NCI-H146 (cell line): ENCODE measurements at places on chromosomes 11 and 22.

DNA sequence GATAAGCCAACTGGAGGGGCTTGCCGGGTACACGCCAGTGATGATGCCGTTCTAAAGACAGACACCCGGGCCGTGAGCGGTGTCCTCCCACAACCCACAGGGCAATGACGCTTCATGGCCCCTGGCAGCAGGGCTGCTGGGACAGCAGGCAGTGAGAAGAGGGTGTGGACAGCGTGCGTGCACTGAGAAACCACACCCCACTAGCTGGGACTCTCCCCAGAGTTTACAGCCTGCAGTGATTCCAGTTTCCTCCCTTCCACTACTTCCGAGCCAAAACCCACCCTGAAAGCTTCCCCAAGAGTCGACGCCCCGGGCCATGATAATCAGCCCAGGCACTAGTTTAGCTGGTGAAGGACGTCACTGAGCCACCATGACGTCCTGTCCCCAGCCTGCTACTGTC, 29.2 kb downstream of the CPT1A start:
- DNase-seq = no peak

DNA sequence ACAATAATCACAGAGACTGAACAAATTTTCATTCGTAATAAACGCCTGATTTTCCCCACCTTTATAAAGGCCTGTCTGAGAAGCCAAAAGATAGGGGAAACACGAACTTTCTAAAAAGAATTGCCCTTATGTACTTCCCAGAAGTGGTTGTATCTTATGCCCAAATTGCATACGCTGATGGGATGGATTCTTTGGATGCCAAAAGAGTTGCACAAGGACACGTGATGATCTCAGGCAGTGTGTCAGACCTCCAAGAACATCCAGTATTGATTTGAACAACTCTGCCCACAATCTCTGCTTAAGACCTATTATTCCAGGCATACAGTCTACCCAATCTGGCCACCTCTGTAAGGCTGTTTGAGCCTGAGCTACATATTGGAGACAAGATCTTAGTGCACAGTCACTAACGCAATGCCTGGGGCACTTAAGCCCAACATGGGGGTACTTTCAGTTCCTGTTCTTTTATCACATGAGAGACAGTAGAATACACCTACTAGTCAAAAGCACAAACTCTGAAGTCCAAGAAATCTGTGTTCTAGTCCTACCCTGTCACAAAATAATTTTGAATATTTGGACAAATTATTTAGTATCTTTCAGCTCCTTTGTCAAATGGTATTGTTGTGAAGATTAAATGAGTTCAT, 38.9 kb downstream of the OR10A6 start:
- DNase-seq = no peak

DNA sequence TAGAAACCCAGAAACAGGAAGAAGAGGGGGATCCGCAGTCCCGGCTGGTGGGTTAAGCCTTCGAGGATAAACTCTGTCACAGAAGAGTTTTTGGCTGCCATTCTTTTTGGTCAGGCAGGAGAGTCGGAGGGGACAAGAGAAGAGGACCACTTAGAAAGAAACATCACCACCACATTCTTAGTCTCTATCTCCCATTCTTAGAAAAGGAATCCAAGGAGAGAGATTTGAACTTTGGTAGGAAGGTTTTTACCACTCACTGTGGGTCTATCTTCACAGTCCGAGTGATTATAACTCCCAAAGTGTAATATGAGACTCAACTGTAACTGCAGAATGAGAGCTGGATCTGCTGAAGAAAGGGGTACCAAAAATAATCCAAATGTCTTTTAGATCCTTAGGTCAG, at the start of gene OR8B12:
OR8B12 (minus strand) TSS at position 101 of the 400 bp plus-strand sequence; CDS start at position 101, 0 bp downstream.
- no peak for DNase-seq

DNA sequence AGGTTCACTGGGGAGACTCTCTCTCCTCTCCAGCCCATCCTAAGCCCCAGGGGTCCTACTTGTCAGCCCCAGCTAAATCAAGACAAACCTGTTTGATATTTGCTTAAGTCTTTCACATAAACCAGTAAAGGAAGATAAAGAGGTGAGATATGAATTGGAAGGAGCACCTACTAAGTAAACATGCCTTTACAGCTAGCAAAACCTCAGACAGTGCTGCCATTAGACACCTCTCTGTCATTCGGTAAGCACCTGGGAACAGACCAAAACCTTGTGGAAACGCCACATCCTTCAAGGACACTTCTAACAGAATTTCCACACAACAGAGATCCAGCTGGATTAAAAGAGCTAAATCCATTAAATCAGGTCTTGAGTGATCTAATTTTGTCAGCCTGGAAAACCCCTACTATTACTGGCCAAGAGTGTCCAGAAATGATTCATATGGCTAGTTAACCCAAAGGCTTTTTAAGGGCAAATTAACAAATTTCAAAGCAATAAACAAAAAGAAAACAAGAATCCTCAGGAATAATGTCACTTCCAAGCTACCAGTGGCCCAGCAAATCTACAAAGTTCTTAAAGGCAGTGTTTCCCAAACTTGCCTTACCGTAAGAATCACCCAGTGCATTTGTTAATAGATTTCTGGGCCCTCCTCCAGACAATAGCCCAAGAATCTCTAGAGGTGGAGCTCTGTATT, 2.4 kb downstream of the VPS37C start:
- peak; percentile 44 for DNase-seq

DNA sequence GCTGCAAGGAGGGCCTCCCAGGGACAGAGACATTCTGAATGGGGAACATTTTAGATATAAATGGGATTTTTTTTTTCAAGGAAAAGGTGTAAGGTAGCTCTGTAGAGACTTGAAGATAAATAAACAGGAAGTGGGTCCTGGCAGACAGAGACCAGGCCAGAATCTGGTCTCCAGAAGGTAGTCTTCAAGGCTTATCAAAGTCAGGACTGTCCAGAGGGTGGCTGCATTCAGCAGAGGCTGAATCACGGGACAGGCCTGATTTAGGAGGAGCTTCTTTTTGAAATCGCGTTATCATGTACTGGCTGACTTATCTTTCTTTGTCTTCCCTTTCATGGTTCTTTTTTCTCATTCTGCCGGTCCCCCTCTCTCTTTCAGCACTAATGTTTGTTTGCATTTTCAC, 542.9 kb downstream of the NTM start:
- no peak for DNase-seq

DNA sequence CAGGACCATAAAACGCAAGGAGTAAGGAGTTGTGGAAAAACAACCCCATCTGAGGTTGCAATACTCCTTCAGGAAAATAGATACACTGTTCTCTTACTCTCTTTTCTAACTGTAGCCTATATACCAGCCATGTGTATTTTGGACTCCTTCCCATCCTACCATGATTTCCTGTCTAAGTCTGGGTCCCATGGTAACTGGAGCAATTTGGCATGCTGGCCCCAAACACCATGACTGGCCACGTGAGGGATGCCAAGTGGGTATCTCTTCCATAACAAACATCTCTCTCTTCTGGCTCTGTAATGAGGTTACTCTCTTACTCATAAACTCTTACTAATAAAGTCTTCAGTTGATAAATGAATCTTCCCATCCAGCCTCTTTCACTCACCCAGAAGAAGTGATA, 26.5 kb downstream of the ABTB2 start:
- peak; percentile 59 for DNase-seq

- DNase-seq = no peak
These were observed 626.3 kb upstream of the LRRC4C start for GRCh38 chr11:42085736-42086135.

DNA sequence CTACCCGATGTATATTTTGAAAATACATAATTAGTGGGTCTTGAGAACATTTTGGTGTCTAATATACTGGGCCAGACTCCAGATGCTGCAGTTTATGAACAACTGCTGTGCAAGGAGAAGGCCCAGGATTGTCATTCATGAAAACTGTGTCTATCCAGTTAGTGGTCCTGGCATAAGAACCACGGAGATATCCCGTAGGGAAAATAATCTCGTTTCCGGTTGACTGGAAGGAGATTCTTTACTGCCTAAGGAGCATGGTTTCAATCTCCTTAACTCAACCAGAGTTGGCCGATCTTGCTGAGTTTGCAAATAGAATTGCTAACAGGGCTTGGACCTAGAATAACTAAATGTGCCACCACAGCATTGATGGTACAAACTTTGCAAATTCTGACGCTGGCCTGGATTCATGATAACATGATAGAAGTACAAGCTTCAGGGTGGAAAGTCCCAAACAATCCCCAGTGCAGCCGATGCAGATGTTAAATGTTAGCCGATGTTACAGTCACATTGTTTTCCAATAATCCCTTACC, 4.6 kb upstream of the RTCB start:
- no peak for DNase-seq

- DNase-seq = no peak
These were observed 114.3 kb upstream of the CSNK2A3 start for GRCh38 chr11:11467312-11467711.

DNA sequence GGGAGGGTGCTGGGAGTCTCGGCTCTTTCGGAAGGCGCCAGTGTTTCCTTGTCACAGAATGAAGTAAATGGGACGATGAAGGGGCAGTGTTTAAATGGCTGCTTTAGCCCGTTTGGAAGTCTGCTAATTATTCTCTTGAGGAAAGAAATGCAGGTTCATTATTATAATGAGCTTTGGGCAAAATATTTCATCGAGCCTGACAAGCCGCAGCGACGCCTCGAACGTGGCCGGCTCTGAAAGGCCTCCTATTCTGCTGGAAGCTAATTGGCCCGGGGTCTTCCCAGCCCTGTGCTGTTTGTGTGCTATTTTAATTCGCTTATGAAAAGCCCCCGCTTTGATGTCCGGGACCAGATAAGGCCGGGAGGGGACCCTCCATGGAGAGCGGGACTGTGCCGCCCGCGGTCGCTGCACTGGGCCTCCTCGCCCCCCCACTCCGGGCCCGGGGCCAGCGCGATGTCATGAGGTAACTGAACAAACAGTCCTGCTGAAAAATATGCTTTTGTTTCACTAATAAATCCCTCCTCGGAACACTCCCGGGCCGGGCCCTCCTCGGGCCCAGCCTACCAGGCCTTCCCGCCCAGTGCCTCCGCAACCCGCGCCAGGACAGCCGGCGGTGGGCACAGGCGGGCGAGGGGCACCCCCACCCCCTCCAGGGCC, 78.4 kb downstream of the CDKN1C start:
- no peak for DNase-seq

DNA sequence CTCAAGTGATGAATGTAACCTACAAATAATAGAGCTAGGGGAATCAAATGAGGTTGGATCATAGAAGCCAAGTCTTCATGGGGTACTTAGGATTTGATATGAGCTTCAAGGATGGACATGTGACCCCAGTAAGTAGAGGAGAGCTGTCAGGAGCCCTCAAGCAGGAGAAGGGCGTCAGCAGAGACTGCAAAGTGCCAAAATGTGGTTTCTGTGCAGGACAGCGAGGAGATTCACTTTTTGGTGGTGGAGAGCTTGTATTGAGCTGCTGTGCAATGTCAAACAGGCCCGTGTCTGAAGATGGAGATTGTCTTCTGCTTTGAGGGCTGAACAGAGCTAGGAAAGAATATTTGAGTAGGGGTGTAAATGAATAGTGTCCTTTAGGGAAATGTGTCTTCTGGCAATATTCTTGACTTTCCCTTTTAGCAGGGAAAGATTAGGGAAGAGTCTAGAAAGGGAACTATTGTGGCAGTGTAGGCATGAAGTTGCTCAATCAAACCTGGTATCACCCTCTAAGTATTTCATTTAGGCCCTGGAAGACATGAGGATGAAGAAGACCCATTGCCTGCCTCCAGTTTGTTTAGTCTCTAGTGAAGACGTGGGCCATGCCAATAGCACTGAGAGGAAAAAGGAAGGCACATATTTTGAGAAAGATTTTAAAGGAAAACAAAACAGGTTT, 31.2 kb upstream of the SORL1-AS1 start:
- no peak for DNase-seq

GRCh38 chr22:42203609-42204008, 66.8 kb downstream of the TCF20 start:
- DNase-seq = no peak

- DNase-seq = no peak
These were observed 26.2 kb downstream of the OR10A6 start for GRCh38 chr11:7904917-7905316.

DNA sequence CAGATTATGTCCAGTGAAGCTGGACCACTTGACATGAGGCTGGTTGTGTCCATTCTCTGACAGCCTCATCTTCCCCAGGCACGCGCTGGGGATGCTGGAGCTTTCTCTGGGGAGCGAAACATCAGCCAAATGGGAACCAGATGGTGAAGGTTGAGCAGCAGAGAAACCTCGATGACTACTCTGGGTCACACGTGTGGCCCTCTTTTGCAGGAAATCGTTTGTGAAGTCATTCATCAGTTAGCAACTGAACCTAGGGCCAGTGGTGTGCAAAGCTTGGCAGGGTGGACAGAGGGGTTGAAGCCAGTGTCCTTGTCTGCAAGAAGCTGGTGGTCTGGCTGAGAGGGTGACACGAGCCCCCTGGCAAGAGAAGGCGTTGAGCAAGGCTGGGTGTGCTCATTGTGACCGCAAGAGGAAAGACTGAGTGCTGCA, 109.8 kb downstream of the ZBTB16 start:
- no peak for DNase-seq

- DNase-seq = no peak
These were observed 249.1 kb downstream of the CTTN start for GRCh38 chr11:70647188-70648166.

- no peak for DNase-seq
These were observed 182.8 kb downstream of the WNT11 start for GRCh38 chr11:76023236-76024068.

DNA sequence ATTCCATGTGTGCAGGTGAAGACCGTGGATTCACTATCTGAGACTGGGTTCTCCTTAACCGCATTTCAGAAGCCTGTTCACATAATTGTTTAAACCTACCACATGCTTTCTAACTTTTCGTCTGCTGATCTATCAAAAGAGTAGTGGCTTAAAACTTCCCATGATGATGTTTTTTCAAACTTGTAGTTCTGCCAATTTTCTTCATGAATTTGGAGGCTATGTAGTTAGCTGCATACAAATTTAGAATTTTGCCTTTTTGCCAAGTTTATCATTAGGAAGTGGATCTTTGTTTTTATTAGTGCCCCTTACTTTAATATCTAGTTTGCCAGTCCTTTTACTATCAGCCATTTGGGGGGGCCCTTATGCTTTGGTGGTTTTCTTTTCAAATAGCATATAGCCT, 57.5 kb upstream of the PITPNB start:
- no peak for DNase-seq

GRCh38 chr11:74683279-74683871, 47.9 kb downstream of the CHRDL2 start:
- peak; percentile 23 for DNase-seq

- DNase-seq = no peak
These were observed 1428.6 kb downstream of the LRRC4C start for GRCh38 chr11:40030867-40031266.

- DNase-seq = no peak
These were observed 478.3 kb downstream of the KCNA4 start for GRCh38 chr11:29538339-29539036.
